ENCODE measurements at places on chromosomes 1 and 21.

DNA sequence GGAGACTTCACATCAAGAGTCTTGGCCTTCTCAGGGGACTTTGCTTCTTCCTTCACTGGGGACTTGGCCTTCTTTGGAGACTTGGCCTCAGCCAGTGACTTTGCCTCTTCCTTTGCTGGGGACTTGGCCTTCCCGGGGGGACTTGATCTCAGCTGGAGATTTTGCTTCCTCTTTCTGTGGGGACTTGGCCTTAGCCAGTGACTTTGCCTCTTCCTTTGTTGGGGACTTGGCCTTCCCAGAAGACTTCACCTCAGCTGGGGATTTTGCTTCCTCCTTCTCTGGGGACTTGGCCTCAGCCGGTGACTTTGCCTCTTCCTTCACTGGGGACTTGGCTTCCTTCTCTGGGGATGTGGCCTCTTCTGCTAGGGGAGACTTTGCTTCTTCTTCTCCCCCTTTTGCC lies 13.5 kb upstream of the CD2 start:
- DNase-seq, result no peak

DNA sequence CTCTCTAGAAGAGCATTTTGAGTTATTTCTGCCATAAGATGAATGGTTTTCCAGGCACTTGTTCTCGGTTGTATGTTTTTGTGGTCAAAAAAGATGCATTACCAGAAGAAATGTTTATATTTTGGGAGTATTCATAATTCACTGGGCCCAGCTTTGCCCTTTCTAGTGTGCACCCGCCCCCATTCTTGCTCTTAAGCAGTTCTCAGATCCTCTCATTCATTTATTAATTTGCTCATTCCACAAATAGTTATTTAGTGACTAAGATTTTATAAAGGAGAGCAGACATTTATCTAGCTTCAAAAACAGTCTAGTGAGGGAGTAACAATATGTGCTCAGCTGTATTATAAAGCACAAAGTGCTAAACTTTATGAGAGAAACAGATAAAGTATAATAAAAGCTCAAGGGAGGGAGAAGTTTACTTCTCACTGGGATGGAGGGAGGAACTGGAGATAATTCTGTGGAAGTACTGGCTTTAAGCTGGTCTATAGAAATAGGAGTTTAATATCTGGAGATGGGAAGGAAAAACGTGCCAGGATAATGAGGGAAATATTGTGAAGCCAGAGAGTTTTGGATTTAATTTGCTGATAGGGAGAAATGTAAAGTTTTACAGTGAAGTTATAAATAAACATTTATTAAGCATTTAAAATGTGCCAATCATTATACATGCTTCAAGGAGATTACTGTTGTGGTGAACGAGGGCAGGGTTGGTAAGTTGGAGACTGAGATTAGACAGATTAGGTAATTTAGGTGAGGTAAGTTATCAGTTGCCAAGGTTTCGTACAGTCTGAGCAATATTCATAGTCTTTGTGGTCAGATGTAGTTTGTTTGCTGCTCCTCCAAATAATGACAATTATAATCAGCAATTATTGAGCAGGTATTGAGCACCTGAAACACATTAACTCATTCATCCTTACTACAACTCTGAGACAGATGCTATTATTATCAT lies 9.1 kb upstream of the MACF1 start:
- DNase-seq, result no peak

GRCh38 chr1:12697397-12697796 lies 18.5 kb upstream of the AADACL3 start:
- no peak for DNase-seq

- DNase-seq, result no peak
Measured at GRCh38 chr21:44443291-44443890, 11.9 kb upstream of the LRRC3 start.

DNA sequence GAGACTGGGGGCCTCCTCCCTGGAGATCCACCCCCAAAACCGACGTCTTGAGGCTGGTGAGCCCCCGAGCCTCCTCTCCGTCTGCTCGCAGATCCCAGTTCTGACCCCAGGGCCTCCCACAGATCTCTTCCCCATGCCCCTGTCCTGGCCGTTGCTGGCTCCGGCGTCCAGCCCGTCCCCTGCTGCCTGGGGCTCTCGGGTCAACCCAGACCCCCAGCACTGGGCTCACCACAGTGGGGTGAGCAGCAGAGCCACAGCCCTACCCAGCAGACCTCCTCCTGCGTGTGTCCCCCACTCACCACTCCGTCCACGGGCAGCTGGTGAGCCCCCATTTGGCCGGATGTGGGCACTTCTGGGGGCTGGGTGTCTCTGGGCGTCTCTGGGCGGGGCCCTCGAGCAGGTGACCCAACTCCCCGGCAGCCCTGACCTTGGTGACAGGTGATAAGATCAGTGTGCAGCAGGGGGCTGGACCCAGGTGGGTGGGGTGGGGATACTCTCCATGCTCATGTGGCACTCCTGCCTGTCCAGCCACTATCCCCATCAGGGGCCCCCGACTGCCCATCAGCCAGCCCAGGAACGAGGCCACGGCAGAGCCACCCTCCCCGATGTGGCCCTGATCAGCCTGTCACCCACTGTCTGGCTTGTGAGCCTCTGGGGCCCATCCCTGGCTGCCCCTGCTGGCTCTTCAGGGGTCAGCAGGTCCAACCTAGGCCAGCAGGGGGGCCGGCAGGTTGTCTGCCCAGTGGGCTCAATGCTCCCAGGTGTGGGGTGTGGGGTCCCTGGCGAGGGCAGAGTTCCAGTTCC lies 709 bp downstream of the TNFRSF14 start:
- no peak for DNase-seq

DNA sequence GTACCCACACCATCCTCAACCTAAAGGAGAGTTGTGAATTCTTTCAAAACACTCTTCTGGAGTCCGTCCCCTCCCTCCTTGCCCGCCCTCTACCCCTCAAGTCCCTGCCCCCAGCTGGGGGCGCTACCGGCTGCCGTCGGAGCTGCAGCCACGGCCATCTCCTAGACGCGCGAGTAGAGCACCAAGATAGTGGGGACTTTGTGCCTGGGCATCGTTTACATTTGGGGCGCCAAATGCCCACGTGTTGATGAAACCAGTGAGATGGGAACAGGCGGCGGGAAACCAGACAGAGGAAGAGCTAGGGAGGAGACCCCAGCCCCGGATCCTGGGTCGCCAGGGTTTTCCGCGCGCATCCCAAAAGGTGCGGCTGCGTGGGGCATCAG lies 638 bp upstream of the OLIG2 start:
- DNase-seq, result peak; percentile 57

DNA sequence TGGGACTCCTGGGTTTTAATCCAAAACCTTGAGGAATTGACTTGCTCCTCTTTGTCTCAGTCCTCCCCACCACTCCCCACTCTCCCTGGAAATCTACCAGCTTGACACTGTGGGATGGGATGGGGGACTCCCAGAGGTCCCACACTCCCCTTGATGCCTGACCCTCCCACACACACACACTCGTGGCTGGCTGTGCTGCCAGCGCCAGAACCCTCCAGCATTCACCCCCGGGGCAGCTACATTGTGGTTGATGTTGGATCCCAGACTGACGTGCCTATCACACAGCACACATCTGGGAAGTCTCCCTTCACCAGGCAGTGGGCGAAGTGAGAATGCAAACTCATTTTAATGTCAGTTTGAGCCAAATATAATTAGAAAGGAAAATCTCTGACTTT lies 10.0 kb downstream of the KIRREL1 start:
- no peak for DNase-seq

GRCh38 chr1:15696956-15697521 lies 12.9 kb downstream of the PLEKHM2 start:
- DNase-seq, result peak; percentile 38

- DNase-seq, result no peak
Measured at GRCh38 chr1:91699339-91699974, 186.5 kb downstream of the TGFBR3 start.

DNA sequence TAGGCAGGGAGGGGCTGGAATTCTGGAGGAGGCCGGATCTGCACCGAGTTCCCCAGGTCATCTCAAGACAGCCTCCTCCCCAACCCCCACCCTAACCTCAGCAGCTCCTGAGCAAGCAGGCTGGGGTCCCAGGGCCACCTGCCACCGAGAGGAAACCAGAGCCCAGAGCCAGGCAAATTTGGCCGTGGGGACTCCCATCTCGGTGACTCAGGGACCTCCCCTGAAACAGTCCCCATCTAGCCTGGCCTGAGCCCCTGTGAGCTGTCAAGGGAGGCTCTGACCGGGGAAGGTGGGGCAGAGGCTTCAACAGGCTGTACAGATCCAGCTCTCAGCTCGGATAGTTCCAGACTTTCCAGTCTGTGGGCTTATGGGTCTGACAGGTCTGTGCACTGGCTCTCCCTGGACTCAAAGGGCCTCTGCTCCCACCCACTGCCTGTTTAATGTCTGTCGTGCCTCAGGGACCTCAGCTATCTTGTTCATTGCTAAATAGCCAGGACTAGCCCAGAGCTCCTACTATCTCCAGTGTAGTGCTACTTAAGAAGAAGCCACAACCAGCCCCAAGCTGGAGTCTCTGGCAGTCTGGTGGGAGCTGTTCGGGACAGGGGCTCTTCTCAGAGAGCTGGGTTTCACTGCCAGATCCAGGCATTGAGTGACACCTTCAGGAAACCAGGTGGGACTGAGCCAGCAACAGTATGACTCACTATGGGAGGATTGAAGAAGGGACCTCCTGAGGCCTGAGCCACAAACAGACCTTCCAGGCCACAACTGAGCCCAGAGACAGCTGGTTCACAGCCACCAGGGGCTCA lies 25.6 kb downstream of the MATN1 start:
- DNase-seq, result no peak

Data from C1 segment of cervical spinal cord (tissue), 14 donors.